ENCODE measurements at places on chromosomes 3 and 15.

- no peak for DNase-seq
Measured at GRCh38 chr3:119649761-119650160, 10.6 kb downstream of the POPDC2 start.

DNA sequence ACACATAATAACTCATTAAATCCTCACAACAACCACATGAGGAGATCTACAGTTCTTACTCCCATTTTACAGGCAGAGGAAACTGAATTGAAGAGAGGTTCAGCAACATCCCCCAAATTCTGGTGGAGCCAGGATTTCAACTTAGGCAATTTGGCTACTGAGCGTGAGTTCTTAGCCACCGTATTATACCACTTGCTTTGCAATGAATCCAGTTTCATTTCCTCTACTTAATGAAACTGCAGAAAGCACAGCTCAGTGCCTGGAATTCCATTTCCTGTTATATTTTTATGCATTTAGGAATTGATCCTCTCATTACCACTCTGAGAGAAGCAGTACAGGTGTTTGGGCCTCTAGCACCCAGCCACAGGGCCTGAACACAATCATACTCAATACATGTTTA lies 4.3 kb downstream of the ZNF860 start:
- no peak for DNase-seq

- no peak for DNase-seq
Measured at GRCh38 chr3:16810593-16811367, 74.0 kb upstream of the PLCL2 start.

DNA sequence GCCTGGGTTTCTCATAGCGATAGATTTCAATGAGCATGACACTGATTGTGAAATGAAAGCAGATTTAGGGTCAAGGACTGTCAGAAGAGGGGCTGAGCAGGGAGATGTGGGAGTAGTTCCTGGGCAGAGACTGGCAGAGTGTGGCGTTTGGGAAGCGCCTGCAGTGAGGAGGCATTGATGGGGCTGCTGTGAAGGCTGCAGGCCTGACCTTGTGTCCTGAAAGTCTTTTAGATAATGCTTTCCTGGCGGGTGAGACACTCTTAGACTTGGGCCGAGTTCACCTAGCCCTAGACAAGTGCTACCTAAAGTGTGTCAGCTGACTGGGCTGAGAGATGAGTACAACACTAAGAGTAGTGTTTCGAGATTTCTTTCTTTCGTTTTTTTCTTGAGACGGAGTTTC lies 20.7 kb downstream of the USP13 start:
- no peak for DNase-seq

DNA sequence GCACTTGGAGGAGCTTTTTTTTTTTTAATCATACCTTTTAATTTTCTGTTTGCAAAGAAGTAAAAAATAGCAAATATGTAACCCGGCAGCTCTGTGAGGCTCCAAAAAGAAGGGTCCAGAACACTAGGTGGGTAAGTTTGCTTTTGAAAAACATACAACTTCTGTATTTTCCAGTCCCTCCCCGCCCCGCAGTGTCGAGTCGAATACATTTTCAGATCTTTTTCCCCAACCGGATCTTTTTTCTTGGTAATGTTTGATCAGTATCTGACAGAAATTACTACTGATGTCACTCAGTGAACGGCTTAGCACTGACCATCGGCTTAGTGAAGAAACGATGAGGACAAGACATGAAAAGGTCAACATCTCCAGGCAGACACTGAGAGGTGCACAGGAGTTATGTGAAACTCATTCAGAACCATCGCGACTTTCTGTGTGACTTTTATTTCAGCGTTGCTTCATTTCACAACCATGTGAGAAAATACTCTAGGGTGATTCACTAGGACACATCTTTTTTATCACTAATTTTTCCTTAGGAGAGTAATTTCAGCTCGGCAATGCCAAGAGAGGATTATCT lies 11.0 kb downstream of the ISL2 start:
- DNase-seq, result no peak

GRCh38 chr15:59282515-59283337 lies 76.1 kb downstream of the LDHAL6B start:
- DNase-seq, result no peak

GRCh38 chr3:191355406-191355805 lies 25.1 kb upstream of the UTS2B start:
- no peak for DNase-seq

- peak; percentile 51 for DNase-seq
Measured at GRCh38 chr15:88258093-88258641, 1.6 kb upstream of the NTRK3 start.

DNA sequence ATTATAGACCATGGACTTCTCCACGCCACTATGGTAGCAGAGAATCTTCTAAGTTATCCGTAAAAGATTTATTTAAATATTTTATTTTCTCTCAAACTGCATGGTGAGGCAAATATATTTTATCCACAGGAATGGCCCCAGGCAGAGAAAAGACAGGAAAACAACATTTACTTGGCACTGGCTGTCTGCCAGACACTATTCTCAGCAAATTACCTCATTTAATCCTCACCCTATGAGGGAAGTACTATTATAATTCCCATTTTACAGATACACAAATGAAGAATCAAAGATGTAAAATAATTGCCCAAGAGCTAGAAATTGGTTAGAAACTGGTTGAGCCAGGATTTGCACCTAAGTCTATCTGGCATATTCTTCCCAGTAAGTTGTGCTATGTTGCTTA lies 361.4 kb upstream of the IL12A start:
- DNase-seq, result no peak

DNA sequence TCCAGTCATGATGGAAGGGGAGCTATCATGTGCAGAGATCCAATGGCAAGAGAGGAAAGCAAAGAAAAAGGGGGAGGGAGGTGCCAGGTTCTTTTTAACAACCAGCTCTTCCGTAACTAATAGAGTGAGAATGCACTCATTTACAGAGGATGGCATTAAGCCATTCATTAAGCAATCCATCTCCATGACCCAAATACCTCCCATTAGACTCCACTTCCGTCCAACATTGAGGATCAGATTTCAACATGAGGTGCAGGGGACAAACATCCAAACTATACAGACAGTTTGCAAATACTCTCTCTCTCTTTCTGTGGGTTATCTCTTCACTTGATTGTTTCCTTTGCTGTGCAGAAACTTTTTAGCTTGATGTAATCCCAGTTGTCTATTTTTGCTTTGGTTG lies 21.2 kb downstream of the ZDHHC23 start:
- no peak for DNase-seq

GRCh38 chr15:69853544-69853951 lies 244.2 kb downstream of the TLE3 start:
- no peak for DNase-seq

GRCh38 chr15:85692321-85692720 lies 102.4 kb downstream of the KLHL25 start:
- no peak for DNase-seq

DNA sequence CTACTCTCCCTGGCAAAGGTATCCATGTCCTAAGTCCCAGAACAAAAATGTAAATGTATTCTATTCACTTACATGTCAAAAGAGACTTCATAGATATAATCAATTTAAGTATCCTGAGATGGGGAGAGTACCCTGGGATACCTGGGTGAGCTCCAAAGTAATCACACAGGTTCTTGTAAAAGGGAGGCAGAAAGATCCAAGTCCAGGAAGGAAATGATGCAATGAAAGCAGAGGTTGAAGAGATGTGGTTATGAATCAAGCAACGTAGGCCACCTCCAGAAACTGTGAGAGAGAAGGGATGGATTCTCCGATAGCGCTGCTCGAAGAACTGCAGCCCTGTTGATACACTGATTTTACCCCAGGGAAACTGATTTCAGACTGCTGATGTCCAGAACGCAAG lies 93.9 kb upstream of the VGLL3 start:
- DNase-seq, result no peak

DNA sequence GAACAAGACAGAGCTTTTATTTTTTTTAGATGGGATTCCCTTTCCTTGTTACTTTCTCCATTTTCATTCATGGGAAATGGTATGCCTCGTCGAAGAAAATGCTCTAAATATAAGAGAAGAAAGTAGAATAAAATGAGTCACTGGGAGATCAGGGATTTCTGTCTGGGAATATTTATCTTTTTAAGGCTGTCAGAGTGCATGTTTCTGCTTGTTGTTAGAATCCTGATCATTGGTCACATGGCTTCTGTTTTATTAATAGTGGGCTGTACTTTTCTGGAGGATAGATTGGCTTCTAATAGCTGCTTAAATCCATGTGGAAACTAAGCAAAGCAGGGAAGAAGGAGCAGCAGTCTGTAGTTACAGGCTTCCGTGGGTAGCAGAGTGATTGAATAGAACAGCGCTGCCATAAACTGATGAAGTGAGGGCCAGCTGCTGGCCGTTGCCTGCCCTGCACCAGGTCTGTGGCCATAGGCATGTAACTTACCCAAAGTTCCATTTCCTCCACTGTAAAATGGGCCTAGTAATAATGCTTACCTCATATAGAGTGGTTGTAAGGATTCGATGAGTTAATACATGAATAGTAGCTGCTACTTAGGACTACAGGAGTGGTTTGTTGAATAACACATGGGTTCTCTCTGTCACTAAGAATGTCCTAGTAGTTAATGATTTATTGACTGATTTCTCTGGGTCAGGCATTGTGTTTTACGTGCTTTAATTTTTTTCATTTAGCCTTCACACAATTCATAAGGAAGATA lies 289.9 kb downstream of the SATB1 start:
- DNase-seq, result no peak

DNA sequence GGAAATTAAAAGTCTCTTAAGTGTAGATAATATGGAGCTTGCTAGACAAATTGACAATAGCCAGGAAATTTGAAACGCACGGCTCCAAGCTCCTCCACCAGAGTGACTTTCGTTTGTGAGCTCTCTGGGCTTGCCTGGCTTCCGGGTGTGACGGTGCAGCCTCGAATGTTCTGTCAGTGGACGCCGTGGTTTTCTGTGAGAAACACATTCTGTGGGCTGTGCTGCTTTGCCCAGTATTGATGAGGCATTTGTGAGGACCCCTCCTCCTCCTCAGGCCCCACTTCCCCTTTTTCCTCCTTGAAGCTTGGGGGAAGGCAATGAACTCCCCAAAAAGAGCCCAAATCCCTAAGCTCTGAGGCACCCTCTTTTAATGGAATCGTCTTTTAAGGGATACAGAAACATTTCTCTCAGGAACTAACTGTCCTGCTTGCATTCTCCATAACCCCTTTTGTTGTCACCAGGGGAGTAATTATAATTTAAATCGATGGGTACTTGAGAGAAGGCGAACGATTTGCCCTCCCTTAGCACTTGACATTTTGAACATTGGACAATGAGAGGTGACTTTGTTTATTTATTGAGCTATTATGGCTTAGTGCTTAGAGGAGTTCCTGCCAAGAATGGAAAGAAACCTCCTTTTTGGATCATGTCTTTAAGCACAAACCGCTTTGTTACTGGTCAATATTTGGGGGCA lies 40.8 kb downstream of the POLR2M start:
- no peak for DNase-seq

DNA sequence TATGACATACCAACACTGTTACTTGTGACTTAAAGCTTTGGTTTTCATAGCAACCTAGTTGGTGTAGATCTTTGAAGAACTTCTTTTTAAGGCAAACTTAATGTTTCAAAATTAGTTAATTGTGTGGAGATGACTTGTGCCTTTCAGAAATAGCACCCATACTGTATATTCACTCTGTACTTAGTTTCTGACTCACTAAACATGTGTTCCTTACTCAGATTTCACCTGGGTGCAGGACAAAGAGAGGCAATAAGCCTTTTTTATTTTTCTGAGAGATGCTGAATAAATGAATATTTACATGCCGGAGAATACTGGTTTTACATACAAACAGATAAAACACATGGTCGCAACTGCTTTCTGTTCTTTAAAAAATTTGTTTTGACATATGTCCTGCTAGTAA lies 44.8 kb downstream of the SLC25A26 start:
- DNase-seq, result no peak

- no peak for DNase-seq
Measured at GRCh38 chr3:105905328-105905727, 36.5 kb upstream of the CBLB start.

GRCh38 chr15:52717924-52718323 lies 38.7 kb upstream of the ATOSA start:
- DNase-seq, result no peak

DNA sequence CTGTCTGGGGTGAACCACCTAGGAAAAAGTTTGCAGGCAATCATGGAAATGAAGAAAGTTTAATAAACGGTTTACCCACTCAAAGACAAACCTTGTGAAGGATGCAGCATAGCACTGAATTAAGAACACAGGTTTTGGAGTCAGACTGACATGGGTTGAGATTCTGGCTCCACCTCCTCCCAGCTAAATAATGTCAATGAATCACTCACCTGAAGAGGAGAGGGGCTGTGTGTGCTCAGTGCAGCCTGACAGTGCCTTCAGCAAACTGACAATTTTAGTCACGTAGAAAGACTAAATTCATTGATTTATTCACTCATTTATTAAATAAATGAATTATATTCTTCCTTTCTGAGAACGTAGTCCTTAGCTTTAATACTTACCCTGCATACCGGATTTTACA lies 18.9 kb downstream of the NR1I2 start:
- no peak for DNase-seq

DNA sequence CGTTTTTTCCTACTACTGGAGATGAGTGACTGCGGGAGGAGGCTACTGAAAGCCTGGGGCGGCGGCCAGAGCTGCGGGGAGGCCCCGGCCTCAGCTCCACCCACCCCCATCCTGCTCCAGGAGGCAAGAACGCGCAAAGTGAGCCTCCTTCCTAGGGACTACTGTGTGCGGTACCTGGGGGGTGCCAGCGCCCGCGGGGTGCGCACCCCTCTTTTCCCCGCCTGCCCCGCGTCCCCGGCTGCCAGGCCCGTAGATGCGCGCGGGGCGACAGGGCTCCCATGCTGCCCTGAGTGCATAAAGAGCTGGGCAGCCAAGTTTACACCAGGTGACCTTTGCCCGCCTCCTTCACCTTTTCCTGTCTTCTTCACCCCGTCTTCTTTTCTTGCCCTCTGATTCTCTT lies 2.5 kb upstream of the USF3 start:
- DNase-seq, result no peak

DNA sequence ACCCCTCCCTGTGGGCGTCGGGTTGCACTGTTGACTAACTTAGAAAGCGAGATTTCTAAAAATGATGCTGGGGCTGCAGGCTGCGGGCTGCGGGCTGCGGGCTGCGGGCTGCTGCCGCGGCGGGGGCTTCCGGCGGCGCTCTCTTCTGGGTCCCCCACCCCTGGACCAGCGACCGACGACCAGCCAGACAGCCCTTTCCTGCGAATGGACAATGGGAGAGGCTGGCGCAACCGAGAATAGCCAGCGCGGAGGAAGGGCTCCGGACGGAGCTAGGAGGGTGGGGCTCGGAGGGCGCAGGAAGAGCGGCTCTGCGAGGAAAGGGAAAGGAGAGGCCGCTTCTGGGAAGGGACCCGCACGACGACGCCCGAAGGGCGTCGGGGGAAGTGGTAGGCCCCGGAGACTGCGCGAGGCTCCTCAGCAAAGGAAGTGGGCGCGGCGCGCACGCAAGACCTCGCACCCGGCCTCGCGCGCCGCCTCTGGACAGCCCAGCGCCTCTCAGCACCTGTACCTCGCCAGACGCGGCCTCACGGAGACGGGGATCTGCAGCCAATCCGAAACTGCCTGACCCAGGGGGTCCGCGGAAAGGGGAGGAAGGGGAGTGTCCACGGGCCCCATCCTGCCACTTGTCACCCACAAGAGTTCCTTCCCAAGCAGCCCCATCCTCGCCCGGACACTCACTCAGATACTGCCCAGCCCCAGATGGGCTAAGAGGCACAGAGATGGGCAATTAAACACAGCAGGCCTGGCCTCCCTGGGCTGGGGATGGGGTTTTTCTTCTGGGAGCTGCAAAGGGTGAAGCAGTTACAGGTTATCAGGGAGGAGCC lies 70.7 kb downstream of the SLC12A8 start:
- DNase-seq, result no peak

GRCh38 chr3:45017821-45018220 lies 8.3 kb upstream of the CLEC3B start:
- DNase-seq, result no peak
